ENCODE measurements at places on chromosomes 5 and 9.
A peak's percentile ranks its signal among the peaks of the same experiment; 100 is the strongest.

DNA sequence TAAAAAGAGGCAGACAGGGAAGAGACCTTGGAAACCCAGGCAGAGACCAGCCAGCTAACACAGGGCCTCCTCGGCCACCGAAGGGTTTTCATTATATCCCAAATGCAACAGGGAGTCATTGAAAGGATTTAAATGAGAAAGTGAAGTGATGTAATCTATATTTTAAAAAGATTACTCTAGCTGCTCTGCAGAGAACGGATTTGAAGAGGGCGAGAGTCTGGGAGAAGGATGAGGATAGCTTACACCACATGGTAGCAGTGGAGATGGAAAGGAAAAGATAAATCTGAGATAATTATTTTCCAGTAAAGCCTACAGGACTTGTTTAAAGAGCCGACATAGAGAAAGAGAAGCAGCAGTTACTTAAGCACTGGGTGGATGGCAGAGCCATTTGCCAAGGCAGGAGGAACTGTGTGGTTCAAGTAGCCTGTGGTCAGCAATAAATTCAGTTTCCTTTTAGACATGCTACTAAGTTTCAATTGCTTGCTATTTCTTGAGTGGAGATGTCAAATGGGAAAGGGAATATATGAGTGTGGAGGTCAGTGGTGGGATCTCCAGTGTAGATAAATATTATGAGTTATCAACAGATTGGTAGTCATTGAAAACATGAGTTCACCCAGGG, 9.3 kb downstream of the FBN2 start:
- DNase-seq, result no peak

- DNase-seq, result no peak
Observed at GRCh38 chr9:37958154-37958553, 54.2 kb upstream of the SLC25A51 start.

- DNase-seq, result no peak
Observed at GRCh38 chr9:14173713-14174112, 140.2 kb downstream of the NFIB start.

GRCh38 chr5:110844251-110844650, 105.4 kb downstream of the SLC25A46 start:
- no peak for DNase-seq

- no peak for DNase-seq
Observed at GRCh38 chr5:181217803-181218062, 5.3 kb upstream of the TRIM41 start.

GRCh38 chr9:33202552-33203201, 35.5 kb upstream of the B4GALT1 start:
- no peak for DNase-seq

- DNase-seq, result no peak
Observed at GRCh38 chr9:137487454-137488326, 28.6 kb upstream of the NSMF start.

- no peak for DNase-seq
Observed at GRCh38 chr9:5562806-5563416, 52.6 kb downstream of the PDCD1LG2 start.

GRCh38 chr5:132011622-132012343, at the start of gene ACSL6:
Gene ACSL6, minus strand, starts transcription at chr5:132011658. Its CDS starts 105 bp downstream, at chr5:132011553.
- DNase-seq, result peak; percentile 26

DNA sequence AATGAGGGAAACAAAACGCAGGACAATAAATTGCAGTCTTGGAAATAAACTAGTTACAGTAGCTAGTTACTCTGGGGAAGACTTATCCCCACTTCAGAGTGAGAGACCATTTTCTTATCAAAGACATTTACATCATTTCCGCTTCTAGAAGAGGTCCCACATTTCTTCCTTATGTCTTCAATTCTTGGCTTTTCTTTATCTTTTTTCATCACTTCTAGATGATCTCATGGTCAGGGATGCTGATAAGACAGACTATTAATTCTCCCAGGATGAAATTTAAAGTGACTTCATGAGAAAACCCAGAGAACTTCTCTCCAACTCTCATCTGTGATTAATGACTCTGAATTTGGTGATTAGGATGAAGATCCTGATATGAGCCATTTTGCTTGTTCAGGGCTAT, 229.1 kb downstream of the MTRR start:
- no peak for DNase-seq

DNA sequence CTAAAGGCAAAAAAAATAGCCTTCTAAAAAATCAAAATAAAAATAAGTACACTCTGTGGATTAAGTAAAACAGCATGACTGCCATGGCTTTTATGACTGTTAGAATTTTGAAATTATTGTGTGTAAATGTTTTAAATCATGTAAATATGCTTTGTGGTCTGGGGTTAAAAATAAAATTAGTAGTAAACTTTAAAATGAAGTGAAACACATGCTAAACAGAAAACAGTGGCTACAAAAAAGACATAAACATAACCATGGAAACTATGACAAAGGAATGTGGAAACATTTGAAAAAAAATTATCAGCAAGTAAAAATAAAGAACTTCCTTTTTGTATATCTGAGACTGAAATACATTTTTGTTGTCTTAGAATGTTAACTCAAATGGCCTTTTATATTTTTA, 134.5 kb upstream of the SPEF2 start:
- no peak for DNase-seq

DNA sequence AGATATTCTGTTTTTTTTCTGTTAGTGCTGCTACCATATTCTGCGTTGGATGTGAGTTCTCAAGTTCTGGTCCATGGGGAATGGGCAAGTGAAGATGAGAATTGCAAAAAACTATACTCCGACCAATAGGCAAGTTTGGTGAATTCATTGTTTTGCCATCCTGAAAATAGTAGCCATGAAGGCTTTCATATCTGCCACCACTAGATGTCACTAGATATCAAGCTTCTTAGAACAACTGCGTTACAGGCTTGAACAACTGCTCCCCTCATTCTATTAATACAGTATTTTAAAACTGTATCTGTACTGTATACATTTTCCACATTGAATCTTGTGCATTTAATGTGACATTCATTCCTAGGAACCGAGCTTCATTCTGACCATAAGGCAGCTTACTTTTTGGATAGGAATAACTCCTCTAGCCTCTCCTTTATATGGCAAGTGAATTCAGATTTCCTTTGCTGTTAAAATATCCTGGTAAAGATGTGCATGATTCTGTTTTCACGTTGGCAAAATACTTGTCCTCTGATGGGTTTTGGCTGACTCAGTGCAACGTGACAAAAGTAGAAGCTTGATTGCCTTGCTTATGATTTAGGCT, 163.6 kb downstream of the SREK1 start:
- DNase-seq, result no peak

- no peak for DNase-seq
Observed at GRCh38 chr5:79666758-79667157, 22.9 kb upstream of the CMYA5 start.

DNA sequence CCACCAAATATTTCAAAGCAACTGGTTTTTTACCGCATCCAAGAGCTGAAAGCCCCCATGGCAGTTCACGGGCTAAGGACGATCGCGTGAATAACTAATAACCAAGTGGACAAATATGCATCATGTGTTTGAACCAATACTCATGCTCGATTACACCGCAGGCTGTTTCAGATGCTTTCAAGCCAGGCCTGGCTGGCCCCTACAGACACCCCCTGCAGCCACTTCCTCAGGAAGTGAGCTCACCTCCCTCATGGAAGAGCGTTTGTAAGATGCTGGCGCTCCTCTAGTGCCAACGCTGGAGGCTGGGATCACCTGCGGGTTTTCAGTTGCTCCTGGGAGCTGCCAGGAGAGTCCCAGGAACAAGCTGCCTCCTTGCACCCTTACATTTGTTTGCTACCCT, 53.9 kb upstream of the PTCH1 start:
- no peak for DNase-seq
